ENCODE measurements at places on chromosomes 1 and 21. TPM values are rescaled to one million over a fixed set of nuclear protein-coding genes. Genes with fewer than 3 reads are reported as not detected.

DNA sequence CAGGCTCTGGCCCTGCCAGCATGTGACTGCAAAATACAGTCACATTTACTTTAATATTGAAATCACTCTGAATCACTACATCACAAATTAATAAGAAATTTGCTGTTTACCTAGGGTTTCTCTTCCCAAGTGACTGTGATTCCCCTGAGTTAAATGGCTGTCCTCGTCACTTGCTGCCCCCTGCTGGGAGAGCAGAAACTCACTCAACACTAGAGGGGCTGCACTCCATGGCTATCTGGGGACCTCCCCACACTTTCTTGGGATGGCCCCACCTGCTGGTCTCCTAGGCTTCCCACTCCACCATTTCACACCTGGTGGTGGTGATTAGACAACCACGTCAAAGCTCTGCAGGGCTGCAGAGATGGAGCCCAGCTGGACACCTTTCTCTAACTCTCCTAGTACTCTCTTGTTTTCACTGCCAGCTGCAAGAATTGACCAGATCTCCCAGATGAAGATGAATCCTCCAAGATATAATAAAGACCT lies 63.4 kb downstream of the CD2 start:
- no peak overlapping the region for H3K27ac ChIP-seq
- no peaks in the 10 kb centered on the region for H3K27me3 ChIP-seq
- peaks cover 9% of the 10 kb centered on the region for H3K4me1 ChIP-seq
- H3K36me3 ChIP-seq, result peaks cover 3% of the 10 kb centered on the region

DNA sequence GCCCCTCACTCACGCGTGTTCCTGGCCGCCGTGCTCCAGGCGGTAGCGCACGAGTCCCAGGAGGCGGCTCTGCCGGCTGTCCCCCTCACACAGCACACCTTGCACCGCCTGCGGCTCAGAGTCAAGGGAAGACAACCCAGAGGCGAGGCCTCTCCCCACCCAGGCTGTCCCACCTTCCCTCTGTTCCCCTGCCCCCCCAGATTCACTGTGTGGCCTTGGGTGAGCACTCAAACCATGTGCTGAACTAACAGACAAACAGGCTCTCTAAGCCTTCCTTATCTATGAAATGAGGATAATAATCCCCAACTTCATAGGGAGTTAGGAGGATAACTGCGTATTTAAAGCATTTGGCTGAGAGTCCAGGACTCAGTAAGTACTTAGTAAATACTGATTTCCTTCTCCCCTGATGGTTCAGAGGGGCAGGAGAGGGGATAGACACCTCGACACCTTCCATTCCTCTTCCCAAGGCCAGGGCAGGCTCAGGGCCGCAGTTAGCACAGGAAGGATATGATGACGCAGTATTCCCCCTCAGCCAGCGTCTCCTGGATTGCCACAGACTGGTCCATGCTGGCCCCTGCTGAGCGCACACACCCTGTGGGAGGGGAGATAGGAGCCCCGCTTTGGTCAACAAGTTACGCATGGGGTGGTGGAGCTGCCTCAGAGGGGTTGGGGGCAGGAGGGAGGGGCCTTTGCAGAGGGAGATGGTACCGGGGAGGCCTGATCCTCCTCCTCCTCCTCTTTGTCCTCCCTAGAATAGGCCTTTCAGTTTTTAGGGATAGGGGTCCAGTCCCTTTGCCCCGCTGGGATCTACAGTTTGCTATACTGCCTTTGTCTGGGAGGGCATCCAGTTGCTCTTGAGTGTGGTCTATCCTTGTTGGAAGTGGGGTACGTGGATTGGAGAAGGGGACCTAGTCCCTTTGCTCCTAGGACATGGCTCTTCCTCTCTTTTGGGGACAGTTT lies 830 bp downstream of the INPP5B start:
- no peaks in the 10 kb centered on the region for H3K27me3 ChIP-seq
- peaks cover 15% of the 10 kb centered on the region for H3K4me1 ChIP-seq
- no peak for DNase-seq
- H3K36me3 ChIP-seq, result no peaks in the 10 kb centered on the region
- peak overlapping the region; percentile 96 for H3K4me3 ChIP-seq

DNA sequence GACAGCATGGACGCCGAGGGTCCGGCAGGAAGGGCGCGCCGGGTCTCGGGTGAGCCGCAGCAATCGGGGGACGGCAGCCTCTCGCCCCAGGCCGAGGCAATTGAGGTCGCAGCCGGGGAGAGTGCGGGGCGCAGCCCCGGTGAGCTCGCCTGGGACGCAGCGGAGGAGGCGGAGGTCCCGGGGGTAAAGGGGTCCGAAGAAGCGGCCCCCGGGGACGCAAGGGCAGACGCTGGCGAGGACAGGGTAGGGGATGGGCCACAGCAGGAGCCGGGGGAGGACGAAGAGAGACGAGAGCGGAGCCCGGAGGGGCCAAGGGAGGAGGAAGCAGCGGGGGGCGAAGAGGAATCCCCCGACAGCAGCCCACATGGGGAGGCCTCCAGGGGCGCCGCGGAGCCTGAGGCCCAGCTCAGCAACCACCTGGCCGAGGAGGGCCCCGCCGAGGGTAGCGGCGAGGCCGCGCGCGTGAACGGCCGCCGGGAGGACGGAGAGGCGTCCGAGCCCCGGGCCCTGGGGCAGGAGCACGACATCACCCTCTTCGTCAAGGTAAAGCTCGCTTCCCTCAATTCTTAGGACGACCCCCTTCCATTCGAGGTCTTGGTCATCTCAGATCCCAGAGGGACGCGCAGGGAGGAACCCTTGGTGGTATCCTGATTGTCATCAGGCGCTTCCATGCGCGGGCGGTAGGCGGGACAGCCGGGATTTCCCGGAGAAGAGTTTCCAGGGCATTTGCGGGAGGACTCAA lies 1.6 kb downstream of the CLIC6 start:
- H3K27ac ChIP-seq, result no peak overlapping the region
- H3K36me3 ChIP-seq, result no peaks in the 10 kb centered on the region
- peak overlapping the region; percentile 71 for H3K4me3 ChIP-seq
- H3K27me3 ChIP-seq, result peaks cover 33% of the 10 kb centered on the region
- H3K4me1 ChIP-seq, result peaks cover 12% of the 10 kb centered on the region

DNA sequence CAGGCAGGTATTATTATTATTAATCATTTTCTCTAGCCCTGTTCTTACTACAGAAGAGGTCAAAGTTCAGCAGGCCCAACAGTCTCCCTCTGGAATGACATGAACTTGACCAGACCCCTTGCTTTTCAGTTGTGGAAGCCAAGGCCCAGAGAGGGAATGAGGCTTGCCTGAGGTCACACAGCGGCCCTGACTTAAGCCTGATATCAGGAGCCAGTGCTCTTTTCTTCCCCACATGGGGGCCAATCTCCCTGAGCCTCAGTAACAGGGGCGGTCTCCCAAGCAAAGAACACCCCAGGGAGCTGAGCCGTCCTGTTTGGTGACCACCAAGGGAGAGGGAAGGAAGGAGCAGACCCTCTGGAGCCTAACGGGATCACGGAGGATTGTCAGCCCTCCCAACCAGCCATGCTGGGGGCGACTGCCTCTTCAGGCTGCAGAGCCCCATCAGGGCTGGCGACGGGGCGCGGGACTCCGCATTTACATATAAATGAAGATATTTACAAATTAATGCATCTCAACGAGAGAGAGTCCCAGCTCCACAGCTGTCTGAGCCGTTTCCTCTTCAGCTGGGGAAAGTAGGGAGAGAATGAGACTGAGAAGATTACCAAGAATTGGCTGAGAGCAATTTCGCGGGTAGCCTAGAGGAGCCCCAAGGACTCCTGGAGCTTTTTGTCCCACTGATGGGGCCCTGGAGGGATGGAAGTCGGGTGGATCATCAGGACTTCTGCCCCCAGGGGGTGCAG lies 186.1 kb upstream of the KLHDC7A start:
- DNase-seq, result no peak
- peaks cover 24% of the 10 kb centered on the region for H3K27me3 ChIP-seq
- peak overlapping the region; percentile 28 for H3K27ac ChIP-seq
- H3K4me3 ChIP-seq, result no peak overlapping the region
- H3K4me1 ChIP-seq, result no peaks in the 10 kb centered on the region

DNA sequence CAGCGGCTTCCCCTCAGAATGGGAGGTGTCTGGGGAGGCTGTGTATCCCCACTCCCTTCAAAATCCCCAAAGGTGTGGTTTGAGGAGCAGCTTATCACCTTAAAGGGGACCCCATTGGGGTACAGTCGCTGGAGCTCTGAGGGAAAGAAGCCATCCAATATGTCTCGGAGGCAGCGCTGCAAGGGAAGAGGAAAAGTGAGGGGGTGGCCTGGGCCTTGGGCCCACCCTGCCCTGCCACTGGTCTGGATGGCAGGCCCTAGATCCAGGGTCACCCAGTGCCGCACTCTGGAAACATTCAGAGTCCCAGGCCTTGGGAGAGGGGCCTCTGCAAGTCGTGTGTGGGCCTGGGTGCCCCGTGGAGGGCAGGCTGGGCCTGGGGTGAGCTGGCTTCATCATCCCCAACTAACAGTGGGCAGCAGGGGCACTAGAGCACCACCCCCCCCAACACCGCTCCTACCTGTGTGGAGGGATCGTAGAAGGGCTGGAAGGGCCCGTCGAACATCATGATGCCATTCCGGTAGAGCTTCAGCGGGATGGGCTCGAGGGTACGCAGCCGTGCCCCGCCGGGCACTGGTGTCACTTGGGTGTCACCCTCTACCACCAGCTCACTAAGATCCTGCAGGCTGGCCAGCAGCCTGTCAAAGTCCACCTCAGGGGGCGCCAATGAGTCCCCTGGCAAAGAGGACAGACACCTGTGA lies 5.6 kb downstream of the SH3BGRL3 start:
- H3K27ac ChIP-seq, result peak overlapping the region; percentile 93
- H3K4me3 ChIP-seq, result peak overlapping the region; percentile 72
- H3K27me3 ChIP-seq, result no peaks in the 10 kb centered on the region
- no peak for DNase-seq

DNA sequence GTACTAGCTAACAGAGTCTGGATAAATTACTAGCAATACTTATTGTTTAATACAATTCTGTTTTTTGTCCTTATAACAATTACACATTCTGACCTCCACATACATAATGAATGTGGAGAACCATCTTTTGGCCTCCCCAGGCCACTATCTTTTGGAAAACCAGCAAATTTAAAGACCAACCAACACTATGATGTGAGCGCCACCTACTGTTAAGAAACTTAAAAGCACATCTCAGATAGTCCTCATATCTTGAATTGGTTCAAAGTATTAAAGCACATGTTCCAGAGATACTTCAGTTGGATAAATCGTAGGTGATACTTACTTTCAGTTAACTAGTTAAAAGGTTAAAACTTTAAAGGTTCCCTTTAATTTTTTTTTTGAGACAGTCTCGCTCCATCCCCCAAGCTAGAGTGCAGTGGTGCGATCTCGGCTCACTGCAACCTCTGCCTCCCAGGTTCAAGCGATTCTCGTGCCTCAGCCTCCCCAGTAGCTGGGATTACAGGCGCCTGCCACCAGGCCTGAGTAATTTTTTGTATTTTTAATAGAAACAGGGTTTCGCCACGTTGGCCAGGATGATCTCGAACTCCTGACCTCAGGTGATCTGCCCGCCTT lies 29.3 kb upstream of the USP1 start:
- H3K27ac ChIP-seq, result no peak overlapping the region
- DNase-seq, result peak; percentile 16
- no peaks in the 10 kb centered on the region for H3K36me3 ChIP-seq

DNA sequence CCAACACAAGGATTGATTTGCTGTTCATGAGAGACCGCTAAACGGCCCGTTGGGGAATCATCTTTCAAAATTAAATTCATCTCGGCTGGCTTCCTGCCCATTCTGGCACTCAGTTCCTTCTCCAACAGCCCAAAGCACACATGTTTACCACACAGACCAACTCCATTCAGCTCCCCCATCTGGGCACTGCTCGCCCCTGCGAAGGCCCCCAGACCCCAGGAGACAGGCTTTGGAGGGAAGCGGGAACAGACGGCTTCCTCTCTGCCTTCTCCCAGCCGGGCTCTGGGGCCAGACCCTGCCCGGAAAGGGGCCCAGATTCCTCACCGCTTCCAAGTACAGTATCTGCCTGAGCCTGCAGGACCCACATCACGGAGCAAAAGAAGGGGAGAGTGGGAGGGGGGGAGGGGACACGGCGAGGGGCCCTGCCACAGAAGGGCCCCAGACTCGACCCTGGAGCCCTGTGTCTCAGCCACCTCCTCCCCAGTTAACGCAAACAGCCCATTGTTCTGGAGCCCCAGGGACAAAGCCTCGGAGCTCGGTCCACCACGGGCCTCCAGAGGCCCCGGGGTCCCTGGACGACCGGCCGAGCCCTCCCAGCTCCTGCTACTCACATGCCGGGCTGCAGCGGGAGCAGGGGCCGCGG lies 660 bp downstream of the MEGF6 start:
- H3K4me1 ChIP-seq, result peaks cover 12% of the 10 kb centered on the region
- DNase-seq, result no peak
- no peaks in the 10 kb centered on the region for H3K36me3 ChIP-seq
- peak overlapping the region; percentile 70 for H3K4me3 ChIP-seq
- peaks cover 12% of the 10 kb centered on the region for H3K27me3 ChIP-seq

DNA sequence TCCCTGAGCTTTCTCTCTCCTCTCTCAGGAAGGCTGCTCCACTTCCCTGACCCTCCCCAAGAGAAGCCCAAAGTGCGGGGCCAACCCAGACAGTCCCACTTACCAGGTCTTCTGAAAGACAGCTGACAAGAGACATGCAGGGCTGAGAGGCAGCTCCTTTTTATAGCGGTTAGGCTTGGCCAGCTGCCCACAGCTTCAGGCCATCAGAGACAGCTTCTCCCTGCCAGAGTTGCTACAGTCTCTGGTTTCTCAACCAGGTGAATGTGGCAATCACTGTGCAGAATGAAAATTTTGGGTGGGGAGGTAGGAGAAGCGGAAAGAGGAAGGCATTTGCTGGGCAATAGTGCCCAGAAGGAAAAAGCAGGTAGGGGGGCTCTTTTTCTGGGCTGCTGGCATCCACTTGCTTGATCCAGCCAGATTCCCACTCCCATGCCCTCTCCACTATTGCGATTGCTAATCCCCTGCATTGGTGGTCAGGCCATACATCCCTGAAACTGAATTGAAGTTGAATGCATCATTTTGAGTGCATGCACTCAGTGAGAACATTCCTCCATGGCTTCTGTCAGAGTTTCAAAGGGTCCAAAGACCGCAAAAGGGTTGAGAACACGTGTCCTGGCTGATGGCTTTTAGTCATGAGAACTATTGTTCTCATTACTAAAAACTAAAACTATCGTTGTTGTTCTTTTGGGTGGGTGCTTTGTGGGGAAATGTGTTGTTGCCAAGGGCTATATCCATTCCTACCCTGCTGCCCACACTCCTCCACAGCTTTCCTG lies at the start of gene S100A8:
Gene S100A8 (minus strand): TSS at position 136 of the 773 bp plus-strand sequence. CDS start 538 bp downstream, outside the sequence.
- no peaks in the 10 kb centered on the region for H3K36me3 ChIP-seq
- DNase-seq, result no peak
- H3K27ac ChIP-seq, result no peak within 1 kb of the TSS
- peaks cover 62% of the 10 kb centered on the region for H3K27me3 ChIP-seq
- H3K4me3 ChIP-seq, result no peak within 1 kb of the TSS
- H3K4me1 ChIP-seq, result no peaks in the 10 kb centered on the region

DNA sequence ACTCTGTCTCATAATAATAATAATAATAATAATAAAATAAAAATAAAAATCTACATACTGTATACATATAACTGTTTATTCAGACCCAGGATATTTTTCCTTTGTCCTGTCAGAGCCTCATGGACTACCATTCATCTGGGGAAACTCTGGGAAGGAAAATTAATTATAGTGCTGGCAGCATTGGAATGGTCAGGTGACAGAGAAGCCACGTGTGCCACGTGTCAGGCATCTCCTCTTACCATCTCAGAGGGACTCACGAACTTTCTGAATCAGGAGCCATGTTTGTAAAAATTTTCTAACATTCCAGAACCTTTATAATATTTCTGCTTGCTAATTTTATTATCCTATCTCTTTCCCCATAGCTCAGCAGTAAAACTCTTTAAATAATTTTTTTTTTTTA lies 97.8 kb upstream of the HNRNPU start:
- no peak overlapping the region for H3K27ac ChIP-seq
- H3K4me3 ChIP-seq, result no peak overlapping the region
- no peaks in the 10 kb centered on the region for H3K36me3 ChIP-seq
- H3K4me1 ChIP-seq, result peaks cover 7% of the 10 kb centered on the region

Gene SLC19A1
- polyA plus RNA-seq, result 2.9 TPM

Gene IL22RA1
- not detected for polyA plus RNA-seq

Gene KIF26B
- polyA plus RNA-seq, result not detected

Gene KCNC4
- 1.1 TPM for polyA plus RNA-seq

Gene WLS
- not detected for polyA plus RNA-seq

Gene AMIGO1
- not detected for polyA plus RNA-seq

Data from naive B cell (primary cell).